ENCODE measurements at places on chromosomes 3 and 15. TPM values are rescaled to one million over a fixed set of nuclear protein-coding genes. Genes with fewer than 3 reads are reported as not detected.
A peak's percentile ranks its signal among the peaks of the same experiment; 100 is the strongest.

- DNase-seq = peak; percentile 75
Measured at GRCh38 chr3:61417352-61417751, 144.0 kb upstream of the PTPRG start.

GRCh38 chr3:66439666-66440344 is 61.0 kb downstream of the LRIG1 start:
- no peak for DNase-seq

- DNase-seq = no peak
Measured at GRCh38 chr15:49734831-49735508, 114.1 kb downstream of the DTWD1 start.

- no peak for DNase-seq
Measured at GRCh38 chr3:124395162-124395561, 335.1 kb upstream of the UMPS start.

Gene CDHR4
- 0.44 TPM for total RNA-seq

Gene KLF15
- 5.3 TPM for total RNA-seq

DNA sequence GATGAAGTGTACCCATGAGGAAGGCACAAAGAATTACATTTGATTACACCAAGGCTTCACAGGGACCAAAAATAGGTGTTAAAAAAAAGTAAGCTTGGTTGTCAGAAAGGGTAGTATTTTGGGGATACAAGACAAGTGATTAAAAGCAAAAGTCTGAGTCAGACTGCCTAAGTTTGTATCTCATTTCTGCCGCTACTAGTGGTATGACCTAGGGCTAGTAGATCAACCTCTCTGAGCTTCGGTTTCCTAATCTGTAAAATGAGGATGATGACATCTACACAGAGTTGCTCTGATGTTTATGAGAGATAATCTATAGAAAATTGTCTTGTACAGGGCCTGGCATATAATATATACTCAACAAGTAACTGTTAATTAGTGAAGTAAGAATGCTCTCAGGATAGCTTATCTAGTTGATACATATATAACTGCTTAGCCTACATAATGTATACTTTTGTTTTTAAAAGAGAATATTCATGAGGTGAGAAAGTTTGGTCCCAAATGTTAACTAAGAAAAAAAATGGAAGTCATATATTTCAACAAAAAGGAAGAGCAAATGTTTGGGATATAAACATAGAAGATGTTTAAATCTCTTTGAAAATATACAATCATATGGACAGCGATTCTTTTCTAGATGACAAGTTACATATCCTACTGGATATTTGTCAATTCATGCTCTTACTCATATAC is 163.0 kb upstream of the SLC2A2 start:
- no peak for DNase-seq

DNA sequence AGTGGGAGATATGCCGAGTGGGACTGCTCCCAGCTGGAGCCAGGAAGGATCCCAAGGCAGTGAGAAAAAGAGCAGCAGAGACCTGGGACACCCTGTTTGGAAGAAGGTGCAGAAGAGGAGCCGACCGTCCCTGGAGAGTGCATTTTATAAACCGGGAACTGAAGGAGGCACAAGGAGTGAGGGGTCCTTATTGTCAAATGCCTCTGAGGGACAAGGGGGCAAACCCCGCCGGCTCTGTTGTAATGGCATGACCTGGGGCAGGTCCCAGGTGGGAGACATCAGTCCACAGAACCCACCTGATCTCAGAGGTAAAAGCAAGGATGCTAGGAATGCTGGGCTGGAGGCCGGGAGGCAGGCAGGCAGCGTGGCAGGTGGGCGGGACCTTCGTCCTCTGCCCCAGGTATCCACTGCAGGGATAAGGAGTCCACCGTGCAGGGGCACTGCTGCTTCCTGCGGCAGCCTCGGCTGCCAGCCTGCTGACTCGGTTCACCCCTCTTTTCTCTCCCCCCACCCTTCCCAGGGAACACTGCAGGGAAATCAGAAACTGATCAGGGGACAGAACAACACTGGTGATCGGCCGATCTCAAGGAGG is 26.9 kb downstream of the ADAMTS17 start:
- no peak for DNase-seq

Gene KBTBD8
- 4.3 TPM for total RNA-seq

- DNase-seq = no peak
Measured at GRCh38 chr3:126963261-126964190, 19.4 kb upstream of the PLXNA1 start.

GRCh38 chr15:32956711-32957110 is 237.8 kb downstream of the FMN1 start:
- no peak for DNase-seq

DNA sequence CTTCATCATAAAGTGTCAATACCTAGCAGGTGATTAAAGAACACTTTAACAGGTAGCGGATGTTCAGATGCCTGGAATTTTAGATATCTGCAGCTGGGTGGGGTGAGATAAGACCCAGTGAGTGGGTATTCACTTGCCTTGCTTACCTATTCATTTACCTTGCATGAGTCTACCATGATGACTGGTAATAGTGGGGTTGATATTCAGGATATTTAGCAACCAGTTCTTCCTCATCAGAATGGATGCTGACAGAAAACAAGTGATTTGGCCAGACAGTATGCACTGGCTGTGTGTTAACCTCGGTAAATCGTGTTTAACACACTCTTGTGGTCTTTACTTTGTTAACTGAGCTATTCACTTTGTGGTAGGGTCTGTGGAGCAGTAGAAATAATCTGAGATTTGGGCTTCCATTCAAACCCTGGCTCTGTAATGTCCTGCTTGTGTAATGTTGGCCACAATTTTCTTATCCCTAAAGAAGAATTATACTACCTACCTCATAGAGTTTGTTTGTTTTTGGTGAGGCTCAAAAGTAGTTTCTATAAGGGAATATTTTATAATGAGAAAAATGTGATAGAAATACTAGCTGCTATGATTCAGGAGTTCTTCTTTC is 391.9 kb upstream of the TBL1XR1 start:
- DNase-seq = peak; percentile 14

DNA sequence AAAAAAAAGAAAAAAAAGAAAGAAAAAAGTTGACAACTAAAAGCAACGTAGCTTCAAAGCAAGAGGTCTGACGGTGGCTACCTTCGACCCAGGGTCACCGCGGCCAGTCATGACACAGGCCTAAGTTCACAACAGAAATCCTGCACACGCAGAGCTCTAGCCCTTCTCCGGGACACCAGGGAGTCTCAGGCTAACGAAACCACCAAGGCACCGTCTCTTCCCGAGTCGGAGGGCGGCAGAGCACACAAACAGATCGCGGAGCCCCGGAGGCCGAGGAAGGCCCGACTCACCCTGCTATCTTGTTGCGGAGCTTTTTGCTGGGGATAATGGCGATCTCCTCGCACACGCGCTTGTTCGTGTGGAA is 584 bp downstream of the RPS17 start:
- no peak for DNase-seq

Gene EFL1
- 44.7 TPM for total RNA-seq

- no peak for DNase-seq
Measured at GRCh38 chr3:169563775-169564059, 99.8 kb downstream of the MECOM start.

Gene ATP8B4
- total RNA-seq = not detected

Gene CLEC3B
- not detected for total RNA-seq

DNA sequence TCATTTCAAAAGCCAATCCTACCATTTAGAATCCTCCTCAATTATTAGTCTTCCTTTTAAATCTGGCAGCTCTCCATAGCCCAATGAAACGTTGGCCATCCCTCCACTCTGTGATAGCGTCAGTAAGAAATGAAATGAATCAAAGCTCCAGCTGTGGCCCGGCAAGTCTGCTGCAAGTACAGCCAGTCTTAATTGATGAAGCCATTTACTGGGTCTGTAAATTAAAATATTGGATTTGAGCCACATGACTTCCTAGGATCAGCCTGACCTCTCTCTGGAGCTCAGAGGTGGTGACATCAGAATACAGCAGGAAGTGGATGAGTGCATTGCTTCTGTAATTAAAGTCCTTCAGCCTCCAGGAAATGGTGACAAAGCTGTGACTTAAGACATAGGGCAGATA is 347.0 kb upstream of the LMCD1 start:
- no peak for DNase-seq

- no peak for DNase-seq
Measured at GRCh38 chr3:133289322-133289721, 110.5 kb upstream of the BFSP2 start.

DNA sequence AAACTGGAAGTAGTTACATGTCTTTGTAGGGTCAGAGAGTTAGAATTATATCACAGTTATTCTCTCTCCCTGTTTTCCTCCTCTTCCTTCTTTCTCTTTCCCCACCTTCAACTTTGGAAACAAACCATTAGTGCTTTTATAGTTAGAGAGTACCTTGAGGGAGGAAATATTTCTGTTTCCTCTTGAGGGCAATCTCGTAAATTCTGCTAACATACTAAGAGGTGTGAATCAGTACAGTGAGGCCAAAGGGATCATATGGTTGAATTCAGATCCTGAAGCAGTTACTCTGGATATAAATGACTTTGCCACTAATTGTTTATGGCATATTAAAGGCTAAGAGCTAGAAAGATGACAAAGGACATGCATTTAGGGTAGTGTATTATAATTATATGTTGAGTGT is 60.3 kb upstream of the CCNL1 start:
- no peak for DNase-seq

Gene SLC6A11
- total RNA-seq = 1.5 TPM

Measured in MCF 10A (cell line).